Activated naive CD4-positive, alpha-beta T cell treated with anti-CD3 and anti-CD28 coated beads for 36 hours (primary cell): ENCODE measurements at places on chromosomes 3 and 15.

GRCh38 chr15:25811481-25811906 lies 51.6 kb downstream of the ATP10A start:
- DNase-seq = peak; percentile 33

GRCh38 chr3:53169832-53170324 lies 8.9 kb downstream of the PRKCD start:
- DNase-seq = no peak

- peak; percentile 54 for DNase-seq
Measured at GRCh38 chr3:101690972-101691371, 4.5 kb upstream of the RPL24 start.

GRCh38 chr15:66878761-66879160 lies 176.7 kb downstream of the SMAD6 start:
- no peak for DNase-seq

GRCh38 chr3:37202035-37202434 lies 27.7 kb upstream of the LRRFIP2 start:
- no peak for DNase-seq

DNA sequence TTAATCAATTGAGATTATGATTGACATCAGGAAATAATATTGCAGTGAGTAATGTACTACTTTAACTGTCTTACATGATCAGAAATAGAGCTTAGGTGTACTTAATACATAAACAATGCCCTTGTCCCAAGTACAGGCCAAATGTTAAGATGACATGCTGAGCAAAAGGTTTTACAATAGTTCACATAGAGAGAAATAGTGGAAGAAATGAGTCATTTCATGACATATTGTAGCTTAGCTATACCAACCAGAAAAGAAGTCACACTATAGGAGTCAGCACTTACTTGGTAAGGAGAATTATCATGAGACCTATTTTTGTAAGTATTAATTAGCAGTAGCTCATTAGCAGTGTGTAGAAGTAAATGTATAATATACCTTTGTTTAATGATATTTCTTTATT lies 96.4 kb upstream of the NANOGP8 start:
- DNase-seq = no peak

- no peak for DNase-seq
Measured at GRCh38 chr3:187210545-187211327, 13.4 kb downstream of the RTP1 start.

- DNase-seq = no peak
Measured at GRCh38 chr3:46102780-46103130, 75.5 kb upstream of the XCR1 start.

DNA sequence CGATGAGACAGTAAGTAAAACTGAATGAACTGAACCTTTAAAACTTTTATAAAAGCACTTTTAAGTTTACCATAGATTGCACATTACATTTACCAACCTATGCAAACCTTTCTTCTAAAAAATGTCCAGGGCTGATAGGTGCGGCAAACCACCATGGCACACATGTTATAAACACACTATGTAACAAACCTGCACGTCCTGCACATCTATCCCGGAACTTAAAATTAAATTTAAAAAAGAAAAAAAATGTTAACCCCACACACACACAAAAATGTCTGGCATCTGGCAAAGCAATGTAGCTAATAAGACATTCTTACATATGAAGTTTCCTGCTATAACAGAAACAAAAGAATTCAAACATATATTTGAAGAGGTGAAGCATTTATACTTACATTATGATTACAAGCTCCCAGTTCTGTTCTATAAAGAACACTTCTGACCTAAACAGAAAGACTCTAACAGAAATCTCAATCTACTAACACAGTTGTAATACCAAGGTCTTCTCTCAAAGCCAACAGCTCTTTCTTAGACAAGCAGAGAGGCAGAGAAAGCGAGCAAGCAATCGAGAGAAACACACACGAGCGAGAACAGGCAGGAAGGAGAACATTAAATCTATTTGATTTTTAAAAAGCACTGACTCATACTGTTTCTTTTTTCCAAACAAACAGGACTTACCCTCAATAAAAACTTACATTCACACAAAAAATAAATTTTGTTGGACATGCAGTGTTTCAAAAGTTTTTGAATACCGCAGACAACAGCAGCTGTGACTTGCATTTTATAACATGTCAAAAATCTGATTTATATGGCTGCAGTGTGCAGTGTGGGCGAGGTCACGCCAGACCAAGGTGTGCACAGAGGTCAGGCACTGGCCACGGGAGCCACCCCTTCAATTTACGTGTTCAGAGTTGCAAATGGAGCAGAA lies at the start of gene NRG4:
Gene NRG4, minus strand, starts transcription at position 798 of the 925 bp plus-strand sequence. CDS start 1,194 bp downstream, outside the sequence.
- no peak for DNase-seq

GRCh38 chr3:148062590-148062989 lies 635.1 kb upstream of the AGTR1 start:
- no peak for DNase-seq

GRCh38 chr3:68306571-68306970 lies 625.8 kb downstream of the TAFA4 start:
- peak; percentile 47 for DNase-seq

- DNase-seq = no peak
Measured at GRCh38 chr3:141578202-141578973, 91.6 kb downstream of the RASA2 start.

- no peak for DNase-seq
Measured at GRCh38 chr3:127197300-127198189, 4.6 kb downstream of the PRR23E start.

DNA sequence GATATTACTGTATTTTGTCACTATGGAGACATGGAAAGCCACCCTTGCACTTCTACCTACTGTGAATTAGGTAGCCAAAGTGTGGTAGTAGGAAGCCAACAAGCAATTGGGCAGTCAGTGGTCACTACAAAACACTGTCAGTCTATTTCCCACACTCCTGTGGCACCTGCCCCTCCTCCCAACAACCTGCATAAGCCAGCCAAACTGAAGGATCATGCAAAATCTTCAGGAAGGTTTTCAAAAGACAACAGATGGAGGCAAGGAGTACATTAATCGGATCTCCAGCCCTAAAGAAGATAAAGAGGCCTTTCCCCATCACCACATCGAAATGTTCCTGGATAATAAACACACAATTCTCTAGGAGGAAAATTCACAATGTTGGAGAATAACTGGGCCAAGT lies 11.9 kb downstream of the POMGNT2 start:
- no peak for DNase-seq

DNA sequence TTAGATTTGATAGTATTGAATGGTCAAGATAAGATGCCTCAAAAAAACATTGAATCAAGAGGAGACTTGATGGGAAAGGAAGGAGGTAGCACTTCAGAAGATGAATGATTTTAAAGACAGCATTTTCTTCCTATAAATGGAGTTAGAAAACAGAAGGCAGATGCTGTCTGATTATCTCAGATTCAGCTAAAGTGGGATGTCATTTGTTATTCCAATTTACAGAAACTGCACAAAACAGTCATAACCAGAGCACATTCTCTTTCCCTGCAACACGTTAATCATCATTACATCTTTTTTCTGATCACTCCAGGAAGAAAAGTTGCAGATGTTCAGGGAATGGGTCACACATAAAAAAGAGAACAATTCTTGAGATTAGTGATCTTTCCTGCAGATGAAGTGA lies 1141.8 kb downstream of the SI start:
- no peak for DNase-seq

GRCh38 chr15:100202309-100202960 lies 139.3 kb downstream of the ADAMTS17 start:
- no peak for DNase-seq

- no peak for DNase-seq
Measured at GRCh38 chr3:122365073-122365472, 18.0 kb downstream of the MIX23 start.

GRCh38 chr3:71187715-71188114 lies 395.8 kb downstream of the FOXP1 start:
- no peak for DNase-seq

DNA sequence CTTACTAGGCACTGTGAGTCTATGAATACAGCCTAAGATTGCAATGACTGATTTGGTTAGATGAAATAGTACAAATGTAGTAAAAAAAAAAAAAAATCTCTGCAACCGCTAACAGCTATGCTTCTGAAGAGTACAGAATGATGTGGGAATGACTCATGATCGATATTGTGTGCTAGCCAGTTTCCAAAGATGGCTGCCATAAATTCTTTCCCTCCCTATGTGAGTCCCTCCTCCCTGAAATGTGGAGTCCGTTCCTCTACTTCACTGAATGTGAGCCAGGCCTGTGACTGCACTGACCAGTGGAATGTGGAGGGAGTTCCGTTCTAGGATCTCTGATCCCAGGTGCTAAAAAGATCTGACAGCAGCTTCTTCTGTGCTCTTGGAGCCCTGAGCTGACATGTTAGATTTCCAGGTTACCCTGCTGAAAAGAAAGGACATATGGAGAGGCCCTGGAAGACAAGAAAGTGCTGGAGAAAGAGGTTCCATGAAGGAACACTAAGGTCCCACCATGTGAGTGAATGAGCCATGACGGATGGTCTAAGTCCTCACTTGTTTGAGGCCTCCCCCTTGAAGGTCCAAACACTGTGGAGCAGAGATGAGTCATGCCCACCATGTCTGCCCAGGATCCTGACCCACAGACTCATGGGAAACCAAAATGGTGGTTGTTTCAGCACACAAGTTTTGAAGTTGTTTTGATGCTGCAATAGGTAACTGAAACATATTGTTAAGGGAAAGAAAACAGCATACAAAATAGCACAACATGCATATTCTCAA lies 46.3 kb downstream of the DGKG start:
- no peak for DNase-seq

DNA sequence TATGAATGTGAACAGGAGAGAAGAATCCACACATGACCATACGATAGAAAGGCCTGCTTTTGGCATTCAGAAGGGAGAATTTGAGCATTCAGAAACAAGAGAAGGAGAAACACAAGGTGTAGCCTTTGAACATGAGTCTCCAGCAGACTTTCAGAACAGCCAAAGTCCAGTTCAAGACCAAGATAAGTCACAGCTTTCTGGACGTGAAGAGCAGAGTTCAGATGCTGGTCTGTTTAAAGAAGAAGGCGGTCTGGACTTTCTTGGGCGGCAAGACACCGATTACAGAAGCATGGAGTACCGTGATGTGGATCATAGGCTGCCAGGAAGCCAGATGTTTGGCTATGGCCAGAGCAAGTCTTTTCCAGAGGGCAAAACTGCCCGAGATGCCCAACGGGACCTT lies 28.4 kb downstream of the RBM6 start:
- DNase-seq = no peak

GRCh38 chr3:146166826-146167225 lies 5.8 kb upstream of the PLOD2 start:
- no peak for DNase-seq

DNA sequence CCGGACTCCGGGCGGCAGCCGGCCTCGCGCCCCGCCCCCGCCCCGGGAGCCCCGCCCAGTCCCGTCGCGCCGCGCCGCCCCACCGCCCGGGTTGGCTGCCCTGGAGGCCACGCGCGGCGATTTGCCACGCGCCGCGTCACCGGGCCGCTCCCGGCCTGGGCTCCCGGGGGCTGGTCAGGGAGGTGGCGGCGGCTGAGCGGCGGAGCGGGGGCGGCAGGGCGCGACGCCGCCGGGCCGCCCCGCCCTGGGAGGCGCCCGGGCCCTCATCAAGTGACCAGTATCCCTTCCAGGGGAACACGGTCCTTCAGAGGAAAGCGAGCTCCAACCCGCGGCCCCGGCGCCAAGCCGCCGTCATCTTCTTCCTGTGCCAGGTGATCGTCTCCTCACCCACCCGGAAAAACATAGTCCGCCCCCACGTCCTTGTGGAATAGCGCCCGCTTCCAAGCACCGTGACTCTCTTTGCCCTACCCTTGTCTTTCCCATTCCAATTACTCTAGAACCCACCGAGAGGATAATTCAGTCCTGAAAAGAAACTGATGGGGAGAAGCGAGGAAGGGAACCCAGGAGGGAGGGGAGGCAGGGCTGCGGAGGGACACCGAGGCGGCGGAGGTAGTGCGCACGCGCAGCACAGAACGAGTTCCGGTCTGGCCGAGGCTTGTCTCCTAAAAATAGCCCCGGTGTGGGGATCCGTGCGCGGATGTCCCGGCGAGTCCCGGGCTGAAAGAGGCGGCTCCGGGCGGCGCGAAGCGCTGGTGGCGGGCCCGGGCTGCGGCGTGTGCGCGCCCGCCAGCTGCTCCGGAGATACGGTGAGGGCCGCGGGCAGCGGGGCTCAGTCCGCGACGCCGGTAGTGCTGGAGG lies at the start of gene MEF2A:
Gene MEF2A, plus strand, starts transcription at position 686 of the 858 bp plus-strand sequence. CDS start 67,136 bp downstream, outside the sequence.
- DNase-seq = peak; percentile 95

DNA sequence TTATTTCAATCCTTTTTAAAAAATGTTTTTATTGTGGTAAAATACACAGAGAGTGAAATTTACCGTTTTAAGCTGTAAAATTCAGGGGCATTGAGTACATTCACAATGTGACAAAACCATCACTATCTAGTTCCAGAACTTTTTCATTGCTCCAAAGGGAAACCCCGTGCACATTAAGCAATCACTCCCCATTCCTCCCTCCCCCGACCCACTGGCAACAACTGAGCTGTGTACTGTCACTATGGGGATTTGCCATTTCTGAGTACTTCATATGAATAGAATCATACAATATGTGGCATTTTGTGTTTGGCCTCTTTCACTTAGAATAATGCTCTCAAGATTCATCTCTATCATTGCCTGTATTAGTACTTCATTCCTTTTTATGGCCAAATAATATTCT lies 45.5 kb upstream of the BOC start:
- DNase-seq = no peak

DNA sequence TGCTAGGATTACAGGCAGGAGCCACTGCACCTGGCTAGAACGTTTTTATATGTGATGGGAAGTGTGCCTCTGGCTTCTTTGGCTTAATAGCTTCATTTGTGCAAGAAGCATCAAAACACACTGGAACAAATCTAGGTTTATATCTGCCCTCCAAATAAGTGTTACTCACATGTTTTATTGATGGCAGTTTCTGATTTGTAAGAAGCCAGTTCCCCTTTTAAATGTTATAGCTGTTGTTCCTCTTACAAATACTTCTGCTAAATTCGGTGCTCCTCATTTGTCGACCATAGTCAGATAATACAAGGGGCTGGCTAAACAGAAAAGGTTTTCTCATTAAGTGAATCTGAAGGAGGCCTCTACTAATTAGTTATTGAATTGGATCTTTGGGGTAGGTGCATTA lies 307.1 kb upstream of the SEMA6D start:
- DNase-seq = no peak

DNA sequence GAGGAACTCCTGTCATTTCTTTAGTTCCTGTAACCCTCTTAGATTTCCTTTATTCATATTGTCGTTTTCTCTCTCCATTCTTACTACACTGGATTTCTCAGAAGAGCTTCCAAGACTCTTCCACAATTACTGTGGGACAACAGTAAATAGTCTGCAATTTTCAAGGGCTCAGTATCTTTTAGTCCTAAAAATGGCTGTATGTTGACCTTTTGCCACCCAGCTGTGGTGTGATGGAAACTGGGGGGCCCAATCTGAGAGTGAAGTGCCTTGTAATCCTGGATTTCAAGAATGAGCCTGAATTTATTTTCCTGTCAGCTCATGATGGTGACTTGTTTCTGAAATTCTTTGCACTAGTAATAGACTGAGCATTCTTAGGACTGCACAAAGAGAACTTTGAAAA lies 277.6 kb upstream of the RASGRP1 start:
- no peak for DNase-seq

GRCh38 chr3:188088948-188089685 lies 64.8 kb upstream of the LPP start:
- no peak for DNase-seq

GRCh38 chr3:46282696-46283095 lies 40.4 kb downstream of the CCR3 start:
- no peak for DNase-seq
